ENCODE measurements at places on chromosomes 7 and 10. TPM values are rescaled to one million over a fixed set of nuclear protein-coding genes. Genes with fewer than 3 reads are reported as not detected.

Gene CASD1
- 22.3 TPM for total RNA-seq

Gene VAX1
- total RNA-seq, result not detected

Gene SORCS1
- not detected for total RNA-seq

Gene IRF5
- total RNA-seq, result not detected

Gene ELFN1
- 7.6 TPM for total RNA-seq

Gene PDZD7
- total RNA-seq, result 4.5 TPM

Gene OR9A2
- total RNA-seq, result not detected

Gene ELAPOR2
- 28.7 TPM for total RNA-seq

Gene ARHGAP22
- total RNA-seq, result 4.0 TPM

Gene TWIST1
- not detected for total RNA-seq

Gene NEUROD6
- total RNA-seq, result not detected

Gene SSC4D
- total RNA-seq, result 8.5 TPM

Gene ZRANB1
- total RNA-seq, result 15.0 TPM

Gene GRM3
- not detected for total RNA-seq

Gene MRPL43
- 91.6 TPM for total RNA-seq

Gene TBXAS1
- total RNA-seq, result not detected
